ENCODE measurements at places on chromosomes 2 and 18. TPM values are rescaled to one million over a fixed set of nuclear protein-coding genes. Genes with fewer than 3 reads are reported as not detected.

DNA sequence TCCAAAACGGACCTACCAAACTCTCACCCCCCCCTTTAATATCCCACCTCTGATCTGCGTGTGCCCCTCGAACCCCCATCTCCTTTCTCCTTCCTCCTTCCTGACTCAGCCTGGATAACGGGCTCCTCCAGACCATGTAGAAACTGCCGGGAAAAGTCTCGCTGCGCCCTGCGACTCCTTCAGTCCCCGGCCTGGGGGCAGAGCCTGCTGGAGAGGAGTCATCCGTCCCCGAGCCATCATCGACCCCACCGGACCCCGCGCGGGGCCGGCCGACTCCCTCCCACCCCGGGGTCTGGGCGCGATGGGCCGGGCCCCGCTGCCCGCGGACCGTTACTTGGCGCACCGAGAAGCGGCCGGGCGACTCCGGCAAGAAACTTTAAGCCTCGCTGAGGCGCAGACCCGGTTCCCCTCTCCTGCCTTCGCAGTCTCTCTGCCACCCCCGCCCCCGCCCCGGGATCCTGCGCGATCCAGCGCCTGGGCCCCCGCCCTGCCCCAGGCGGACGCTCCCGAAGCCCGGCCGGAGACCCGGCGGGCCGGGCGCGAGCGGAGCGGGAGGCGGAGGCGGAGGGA lies 3.4 kb downstream of the ZEB2 start:
- peak overlapping the region; percentile 58 for H3K4me3 ChIP-seq
- peak overlapping the region; percentile 98 for H3K27ac ChIP-seq
- no peaks in the 10 kb centered on the region for H3K4me1 ChIP-seq

DNA sequence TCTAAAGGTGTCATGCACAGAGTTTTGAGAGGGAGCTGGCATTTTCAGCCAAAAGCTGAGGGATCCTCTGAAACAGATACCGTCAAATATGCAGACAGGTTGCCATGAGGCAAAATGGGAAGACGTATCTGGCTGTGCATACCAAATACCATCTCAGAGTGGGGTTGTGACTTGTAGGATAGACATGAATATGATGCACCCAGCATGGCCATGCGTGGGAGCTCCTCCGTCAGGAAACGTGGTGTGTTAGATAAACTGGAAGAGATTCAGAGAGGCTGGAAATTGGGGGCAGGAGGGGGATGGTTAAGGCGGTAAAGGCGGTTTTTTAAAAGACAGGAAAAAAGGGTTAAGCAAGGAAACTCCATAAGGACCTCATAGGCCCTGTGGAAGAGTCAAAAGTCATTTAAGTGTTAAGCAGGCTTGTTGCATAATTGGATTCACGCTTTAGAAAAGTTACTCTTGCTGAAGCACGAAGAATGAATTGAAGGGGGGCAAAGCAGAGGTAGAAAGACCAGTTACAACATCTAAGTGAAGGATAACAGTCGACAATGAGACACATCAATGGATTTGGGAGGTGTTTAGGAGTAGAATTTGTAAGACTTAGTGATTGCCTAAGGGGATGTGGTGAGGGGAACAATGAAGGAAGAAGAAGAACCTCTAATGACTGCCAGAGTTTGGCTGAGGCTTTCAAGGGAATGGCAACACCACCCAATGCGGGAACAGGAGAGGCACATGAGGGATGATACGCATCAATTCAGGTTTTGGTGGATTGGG lies 139.6 kb upstream of the CTAGE1 start:
- no peaks in the 10 kb centered on the region for H3K36me3 ChIP-seq
- no peaks in the 10 kb centered on the region for H3K4me1 ChIP-seq
- no peak for DNase-seq
- no peak overlapping the region for H3K4me3 ChIP-seq
- H3K27me3 ChIP-seq, result no peaks in the 10 kb centered on the region

The FASTKD1 gene
- 22.1 TPM for total RNA-seq

DNA sequence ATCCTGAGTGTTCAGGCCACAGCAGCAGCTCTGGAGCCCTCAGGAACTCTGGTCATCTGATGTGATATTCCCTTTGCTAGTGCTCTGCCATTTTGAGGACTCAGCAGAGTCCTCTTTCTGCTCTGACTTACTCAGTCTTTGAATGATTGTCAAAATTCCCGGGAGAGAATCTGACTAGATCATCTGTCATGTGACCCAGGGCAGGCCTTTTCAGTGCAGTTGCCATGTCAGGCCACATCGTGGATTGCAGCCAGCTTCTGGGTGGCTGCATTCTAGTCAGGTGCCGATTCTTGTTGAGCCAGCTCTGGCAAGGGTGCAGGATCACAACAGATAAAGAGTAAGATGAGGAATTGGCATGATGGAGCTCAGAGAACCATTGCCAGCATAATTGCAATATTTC lies 795.6 kb downstream of the CPS1 start:
- no peak overlapping the region for H3K4me3 ChIP-seq
- no peak for DNase-seq
- no peaks in the 10 kb centered on the region for H3K36me3 ChIP-seq

The NDUFB3 gene
- total RNA-seq, result 51.5 TPM

Measured in breast epithelium (tissue), 4 donors.